Hematopoietic multipotent progenitor cell treated with erythropoietin and hydrocortisone succinate and interleukin-3 and kit ligand, for 4 days (in vitro differentiated cells): ENCODE measurements at places on chromosomes 7 and 10.

DNA sequence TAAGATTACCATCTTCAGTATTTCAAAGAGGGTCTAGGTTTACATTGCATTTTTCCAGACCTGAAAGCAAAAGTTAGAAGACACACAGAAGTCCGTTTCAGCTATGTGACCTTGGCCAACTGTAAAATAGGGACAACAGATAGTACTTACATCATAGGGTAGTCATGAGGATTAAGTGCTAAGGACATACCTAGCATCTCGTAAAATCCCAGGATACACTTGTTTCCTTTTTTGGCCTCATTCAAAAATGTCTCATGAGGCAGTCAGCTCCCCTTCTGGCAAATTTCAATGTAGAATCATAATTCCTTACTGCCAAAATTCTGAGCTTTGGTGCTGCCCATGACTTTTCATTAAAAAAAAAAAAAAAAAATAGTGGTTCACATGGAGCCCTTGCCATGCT, 6.4 kb upstream of the DUSP5 start:
- DNase-seq, result no peak

GRCh38 chr10:71070741-71071140, 141.6 kb upstream of the UNC5B start:
- DNase-seq, result no peak

GRCh38 chr7:47979145-47979831, at the start of gene HUS1:
TSS of gene HUS1 (minus strand) at chr7:47979615. CDS start at chr7:47979519, 96 bp downstream.
- peak; percentile 97 for DNase-seq

- DNase-seq, result no peak
These were observed 3.0 kb upstream of the HABP2 start for GRCh38 chr10:113549856-113550255.

DNA sequence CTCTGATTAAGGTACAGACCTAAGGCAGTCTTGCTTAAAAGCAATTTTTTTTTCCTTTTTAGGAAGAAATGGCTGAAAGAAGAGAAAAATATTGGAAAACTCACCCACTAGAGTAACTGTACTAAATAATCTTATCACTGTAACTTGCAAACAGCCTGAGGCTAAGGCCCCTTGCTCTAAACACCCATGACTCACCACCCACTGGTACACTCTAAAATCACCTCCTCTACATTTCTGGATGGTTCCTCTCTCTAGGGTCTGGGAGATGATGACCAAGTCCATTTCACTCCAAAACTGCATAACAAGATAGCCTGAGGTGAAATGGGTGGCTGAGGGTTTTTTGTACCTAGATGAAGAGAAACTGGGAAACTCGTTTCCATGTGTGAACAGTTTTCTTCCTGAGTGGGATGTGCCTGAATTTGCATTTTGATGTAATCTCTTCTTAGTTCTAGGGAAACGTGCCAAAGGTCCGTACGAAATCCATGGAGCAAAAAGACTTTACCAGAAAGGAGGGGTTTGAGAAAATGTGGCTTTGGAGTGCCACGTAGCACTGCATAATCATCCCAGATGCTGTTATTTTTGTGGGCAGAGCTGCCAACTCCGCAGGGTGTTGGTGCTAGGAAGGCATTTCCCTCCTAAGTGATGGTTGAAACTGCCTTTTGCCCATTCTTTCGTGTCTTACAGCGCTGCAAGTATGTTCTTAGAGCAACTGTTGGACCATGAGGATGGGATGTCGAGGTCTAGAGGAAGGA, 113.5 kb upstream of the C10orf90 start:
- DNase-seq, result no peak

DNA sequence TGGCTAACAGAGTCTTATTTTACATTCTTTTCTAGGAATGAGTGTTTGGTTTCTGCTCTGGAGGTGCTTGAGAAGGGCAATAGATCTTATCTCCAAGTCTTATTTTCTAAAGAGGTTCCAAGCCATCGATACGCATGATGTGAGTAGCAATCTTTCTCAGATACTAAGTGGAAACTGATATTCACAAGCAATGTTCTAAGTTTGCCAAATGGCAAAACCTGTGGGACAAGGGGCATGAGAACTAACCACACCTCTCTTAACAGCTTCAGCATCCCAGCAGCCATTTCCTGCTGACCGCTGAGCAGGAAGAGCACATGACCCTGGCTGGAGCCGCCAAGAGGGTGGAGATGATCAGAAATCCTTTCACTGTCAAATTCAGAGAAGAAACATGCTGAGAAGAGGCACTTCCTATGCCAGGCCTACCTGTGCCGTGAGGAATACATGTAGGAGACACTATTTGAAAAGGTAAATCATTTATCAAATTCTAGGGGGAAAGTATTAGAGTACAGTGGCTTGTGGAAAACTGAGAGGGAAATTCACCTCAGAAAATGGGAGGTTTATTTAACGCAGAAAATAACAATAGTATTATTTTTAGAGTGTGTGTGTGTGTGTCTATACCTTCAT, 35.2 kb downstream of the CCDC71L start:
- peak; percentile 32 for DNase-seq

DNA sequence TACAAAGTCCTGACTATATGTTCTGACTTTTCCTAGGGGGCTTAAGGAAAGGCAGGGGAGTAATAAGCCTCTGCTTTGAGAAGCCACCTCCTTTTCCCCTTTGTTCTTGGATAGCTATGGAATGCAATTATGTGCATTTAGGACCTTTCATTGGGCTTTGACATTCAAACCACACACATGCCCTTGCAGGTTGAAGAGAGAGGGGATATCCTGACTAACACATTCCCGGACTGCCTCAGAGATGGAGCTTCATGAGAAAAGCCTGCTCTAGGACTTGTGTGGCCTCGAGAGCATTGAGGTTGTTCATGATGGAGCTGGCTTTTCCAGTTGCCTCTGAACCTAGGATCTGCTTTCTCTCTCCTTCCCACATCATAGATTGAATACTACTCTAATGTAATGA, 694.5 kb downstream of the LRMDA start:
- no peak for DNase-seq

- DNase-seq, result peak; percentile 93
These were observed 55.0 kb downstream of the PRTFDC1 start for GRCh38 chr10:24897326-24897926.

DNA sequence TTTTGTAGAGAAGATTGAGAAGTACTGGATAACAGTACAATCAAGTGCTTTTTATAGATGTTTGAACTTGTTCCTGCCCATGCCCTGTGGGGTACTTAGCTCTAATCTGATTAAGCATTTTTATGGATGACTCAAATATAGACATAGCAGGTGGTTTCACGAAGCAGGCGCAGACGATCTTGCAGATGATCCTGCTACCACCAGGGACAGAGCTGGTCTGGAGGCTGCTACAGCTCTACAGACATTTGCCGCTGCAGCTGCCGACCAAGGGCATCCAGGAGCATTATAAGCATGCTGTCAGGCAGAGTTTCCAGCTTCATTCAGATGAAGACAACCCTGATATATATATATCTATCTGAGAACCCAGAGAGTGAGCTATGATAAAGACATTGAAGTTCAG, 650.4 kb downstream of the NXPH1 start:
- DNase-seq, result no peak

DNA sequence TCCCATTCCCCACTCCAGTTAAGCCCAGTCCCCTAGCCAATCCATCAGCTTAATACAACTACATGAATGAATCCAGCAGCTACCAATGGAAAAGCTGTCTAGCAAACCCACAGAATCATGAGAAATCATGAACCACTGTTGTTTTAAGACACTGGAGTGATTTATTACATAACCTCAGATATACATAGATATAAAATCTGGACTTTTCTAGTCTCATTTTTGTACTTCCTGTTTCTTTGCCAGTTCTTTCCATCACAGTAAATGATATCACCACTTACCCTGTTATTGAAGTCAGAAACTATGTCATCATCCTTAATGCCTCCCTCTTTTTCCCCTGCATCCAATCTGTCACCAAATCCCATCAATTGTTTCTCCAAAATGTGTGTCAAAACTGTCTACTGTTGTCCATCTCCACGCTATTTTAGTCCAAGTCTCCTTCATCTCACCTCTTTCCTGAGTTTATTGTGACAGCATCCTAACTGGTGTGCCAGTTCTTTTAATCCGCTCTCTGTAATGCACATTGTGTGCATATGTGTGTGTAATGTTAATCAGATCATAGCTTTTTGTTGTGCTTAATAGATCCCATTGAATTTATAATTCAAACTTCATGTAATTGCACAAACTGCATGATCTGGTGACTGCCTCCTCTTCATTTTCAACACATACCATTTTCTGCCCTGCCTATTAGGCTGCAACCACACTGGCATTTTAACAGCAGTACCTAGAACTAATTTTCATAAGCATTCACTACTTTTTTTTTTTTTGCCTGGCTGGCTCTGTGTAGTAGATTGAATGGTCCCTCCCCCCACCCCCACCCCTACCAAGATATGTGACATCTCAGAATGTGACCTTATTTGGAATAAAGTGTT, 56.0 kb downstream of the MKLN1 start:
- DNase-seq, result peak; percentile 65

- DNase-seq, result peak; percentile 31
These were observed 642.1 kb downstream of the PARD3 start for GRCh38 chr10:34172936-34173533.

- DNase-seq, result peak; percentile 35
These were observed at the start of gene RELN for GRCh38 chr7:103989200-103989784. TSS of gene RELN (minus strand) at chr7:103989658. CDS start at chr7:103989356, 302 bp downstream.

- no peak for DNase-seq
These were observed 86.8 kb downstream of the GPR158 start for GRCh38 chr10:25261558-25261957.

DNA sequence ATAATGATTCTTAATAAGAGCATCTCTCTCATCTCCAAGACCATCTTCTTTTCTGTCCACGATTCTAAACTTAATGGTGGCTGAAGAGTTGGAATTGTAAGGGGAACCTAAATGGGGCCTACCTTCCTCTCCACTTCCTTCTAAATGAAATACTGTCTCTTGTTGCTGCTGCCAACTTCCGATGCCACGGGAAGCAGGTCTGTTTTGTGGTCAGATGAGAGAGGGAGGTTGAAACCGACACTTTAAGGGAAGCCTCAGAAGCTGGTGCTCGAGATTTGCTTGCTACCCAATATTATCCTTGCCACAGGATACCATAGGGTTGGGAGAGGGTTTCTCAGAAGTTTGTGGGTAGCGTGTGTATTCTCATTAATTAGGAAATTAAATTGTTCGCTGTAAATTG, 464.1 kb downstream of the SUGCT start:
- DNase-seq, result peak; percentile 77

DNA sequence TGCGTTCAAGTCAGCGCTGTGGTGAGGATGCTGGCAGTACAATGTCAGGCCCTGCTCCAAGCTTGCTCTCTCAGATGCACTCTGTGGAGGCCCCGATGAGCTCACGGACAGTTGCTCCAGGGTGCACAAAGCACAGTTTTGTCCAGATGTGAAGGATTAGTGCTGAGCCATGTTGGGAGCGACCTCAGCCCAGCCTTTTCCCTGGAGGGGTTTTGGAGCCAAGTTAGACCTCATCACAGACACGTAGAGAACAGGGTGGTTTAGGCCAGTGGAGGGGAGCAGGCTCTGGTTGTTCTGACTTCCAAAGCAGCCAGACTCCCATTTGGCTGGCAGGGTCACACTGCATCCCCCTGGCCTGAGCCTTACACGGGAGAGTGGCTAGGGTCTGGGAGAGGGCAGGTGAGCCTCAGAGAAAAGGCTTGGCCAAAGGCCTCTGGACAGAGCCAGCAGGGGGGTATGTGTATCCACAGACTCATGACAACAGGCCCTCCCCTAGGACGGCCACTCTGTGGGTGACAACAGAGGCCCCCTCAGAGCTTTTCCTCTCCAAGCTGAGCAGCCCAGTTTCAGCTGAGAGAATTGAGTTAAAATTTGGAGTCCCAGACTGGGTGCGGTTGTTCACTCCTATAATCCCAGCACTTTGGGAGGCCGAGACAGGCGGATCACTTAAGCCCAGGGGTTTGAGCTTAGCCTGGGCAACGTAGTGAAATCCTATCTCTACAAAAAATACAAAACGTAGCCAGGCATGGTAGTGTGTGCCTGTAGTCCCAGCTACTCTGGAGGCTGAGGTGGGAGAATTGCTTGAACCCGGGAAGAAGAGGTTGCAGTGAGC, 4.7 kb downstream of the PLAC9 start:
- DNase-seq, result no peak

DNA sequence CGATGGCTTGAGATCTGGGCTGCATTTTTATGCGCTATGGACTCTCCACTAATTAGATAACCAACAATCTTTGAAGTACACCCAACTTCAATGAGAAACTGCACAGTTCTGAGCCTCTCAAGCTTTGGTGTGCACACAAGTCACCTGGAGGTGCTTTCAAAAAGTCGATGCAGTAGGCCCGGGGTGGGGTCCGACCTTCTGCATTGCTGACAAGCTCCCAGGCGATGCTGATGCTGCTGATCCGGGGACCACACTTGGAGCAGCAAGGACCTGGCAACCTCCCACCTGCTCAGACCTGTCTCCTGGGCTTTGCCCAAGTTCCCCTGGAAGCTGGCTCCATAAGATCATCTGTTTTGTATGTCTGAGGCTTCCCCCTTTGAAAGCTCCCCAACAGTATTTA, 10.7 kb downstream of the KIAA1549 start:
- DNase-seq, result no peak

- DNase-seq, result no peak
These were observed 222.7 kb upstream of the DPP6 start for GRCh38 chr7:153829525-153829924.

GRCh38 chr10:132515811-132516726, 21.5 kb upstream of the INPP5A start:
- no peak for DNase-seq

- peak; percentile 4 for DNase-seq
These were observed at the start of gene SEMA3E for GRCh38 chr7:83648464-83649241. TSS of gene SEMA3E (minus strand) at chr7:83649139.

DNA sequence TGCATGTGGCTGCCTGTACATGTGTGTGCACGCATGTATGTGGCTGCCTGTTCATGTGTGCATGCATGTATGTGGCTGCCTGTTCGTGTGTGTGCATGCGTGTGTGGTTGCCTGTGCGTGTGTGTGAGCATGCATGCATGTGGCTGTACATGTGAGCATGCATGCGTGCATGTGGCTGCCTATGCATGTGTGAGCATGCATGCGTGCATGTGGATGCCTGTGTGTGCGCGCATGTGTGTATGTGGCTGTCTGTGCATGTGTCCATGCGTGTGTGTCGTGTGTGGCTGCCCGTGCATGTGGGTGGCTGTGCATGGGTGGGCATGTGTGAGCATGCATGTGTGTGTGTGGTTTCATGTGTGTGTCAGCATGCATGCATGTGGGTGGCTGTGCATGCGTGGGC, 218.3 kb downstream of the ELFN1 start:
- no peak for DNase-seq

DNA sequence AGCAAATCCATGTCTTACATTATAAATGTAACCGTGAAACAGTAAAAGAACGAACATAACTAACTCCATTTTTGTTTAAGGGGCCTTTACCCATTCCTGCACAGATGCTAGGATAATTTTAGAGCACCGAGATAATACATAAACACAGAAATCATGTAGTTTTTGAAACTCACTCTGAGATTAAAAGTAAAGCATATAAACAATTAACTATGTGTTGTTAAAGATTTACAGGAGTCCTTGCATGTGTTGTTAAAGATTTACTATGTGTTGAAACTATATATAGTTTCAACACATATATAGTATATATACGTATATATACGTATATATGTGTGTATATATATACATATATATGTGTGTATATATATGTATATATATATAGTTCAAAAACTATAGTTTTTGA, 7.2 kb upstream of the CALML3 start:
- DNase-seq, result no peak

- peak; percentile 72 for DNase-seq
These were observed 156.7 kb upstream of the BET1 start for GRCh38 chr7:94160719-94161435.
